Activated B cell treated with CpG ODN at 0.5 μM for 24 hours (primary cell): ENCODE measurements at places on chromosomes 5 and 9. TPM values are rescaled to one million over a fixed set of nuclear protein-coding genes. Genes with fewer than 3 reads are reported as not detected.

Gene SNCAIP
- not detected in 2 replicates for total RNA-seq

Gene TMC1
- not detected in 2 replicates for total RNA-seq

DNA sequence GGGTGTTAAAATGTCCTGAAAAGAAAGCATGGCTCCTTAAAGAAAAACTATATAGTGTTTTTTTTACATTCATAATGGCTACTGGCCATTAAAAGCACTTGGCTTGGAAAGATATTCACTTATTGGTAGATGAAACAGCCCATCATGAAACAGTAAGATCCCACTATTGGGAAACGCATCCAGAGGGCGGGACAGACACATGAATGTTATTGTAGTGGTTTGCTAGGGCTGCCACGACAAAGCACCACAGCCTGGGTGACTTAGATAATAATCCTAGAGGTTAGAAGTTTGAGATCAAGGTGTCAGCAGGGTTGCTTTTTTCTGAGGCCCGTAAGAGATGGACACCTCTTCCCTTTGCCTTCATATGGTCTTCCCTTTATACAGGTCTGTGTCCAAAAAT is 139.4 kb upstream of the ANKH start:
- DNase-seq: no peak

- DNase-seq: no peak
Measured at GRCh38 chr9:113631137-113631765, 167.7 kb downstream of the RGS3 start.

GRCh38 chr5:151153300-151153699 is 4.3 kb downstream of the ANXA6 start:
- DNase-seq: no peak
